ENCODE measurements at places on chromosomes 2 and 18.
A peak's percentile ranks its signal among the peaks of the same experiment; 100 is the strongest.

GRCh38 chr2:150817422-150817821 is 330.0 kb upstream of the RND3 start:
- DNase-seq = no peak

DNA sequence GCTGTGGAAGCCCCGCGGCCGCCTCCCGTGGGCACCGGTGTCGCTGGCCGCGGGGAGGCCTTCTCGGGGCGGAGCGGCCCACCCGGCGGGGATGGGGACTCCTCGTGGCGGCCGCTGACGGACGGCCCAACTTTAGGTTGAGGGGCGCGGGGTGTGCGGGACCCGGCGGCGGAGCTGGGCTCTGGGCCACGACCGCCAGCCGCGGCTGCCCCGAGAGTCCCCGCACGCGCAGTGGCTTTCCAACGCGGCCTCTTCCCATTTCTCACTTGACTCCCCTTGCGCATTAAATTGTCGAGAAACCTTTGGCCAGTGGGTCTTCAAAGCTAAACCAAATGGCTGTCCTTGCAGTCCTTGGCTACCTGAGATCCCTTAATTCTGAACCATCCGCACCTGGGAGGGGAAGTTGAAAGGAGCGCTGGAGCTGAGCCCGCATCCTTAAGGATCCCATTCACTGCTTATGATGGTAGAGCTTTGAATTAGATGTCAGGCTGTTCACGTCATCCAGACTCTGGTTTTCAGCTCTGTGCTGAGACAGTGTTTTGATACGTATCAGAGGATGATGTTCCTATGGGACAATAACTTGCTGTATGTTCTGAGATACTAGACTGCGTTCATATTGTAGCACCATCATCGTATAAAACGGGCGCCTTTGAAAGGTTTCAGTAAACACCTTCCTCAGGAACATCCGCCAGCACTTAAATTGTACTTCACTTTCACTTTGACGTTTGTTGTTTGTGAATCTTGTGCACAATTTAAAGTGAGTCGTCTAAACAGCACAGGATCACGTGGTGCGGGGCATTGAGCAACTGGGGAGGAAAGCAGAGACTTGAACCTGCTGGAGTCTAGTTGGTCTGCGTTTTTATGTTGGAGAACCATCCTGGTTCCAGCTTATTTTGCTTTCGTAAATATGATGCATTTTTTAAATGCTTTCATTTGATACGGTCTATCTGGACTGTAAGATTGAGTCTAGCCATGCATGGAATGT is 874 bp downstream of the CLIP4 start:
- peak; percentile 55 for DNase-seq

DNA sequence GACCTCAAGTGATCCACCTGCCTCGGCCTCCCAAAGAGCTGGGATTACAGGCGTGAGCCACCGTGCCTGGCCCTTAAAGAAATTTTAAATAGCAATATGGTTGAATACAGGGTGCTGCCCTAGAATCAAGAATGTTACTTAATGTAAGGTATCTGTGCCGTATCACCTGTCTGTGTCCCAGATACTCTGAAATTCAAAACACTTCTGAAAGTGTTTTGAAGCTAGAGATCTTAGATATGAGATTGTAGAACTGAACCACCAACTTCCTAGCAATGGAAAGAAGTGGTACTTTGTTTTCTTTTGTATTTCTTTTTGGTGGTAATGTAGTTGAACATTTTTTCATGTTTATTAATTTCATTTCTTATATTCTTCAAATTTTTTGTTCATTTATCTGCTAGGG is 13.0 kb downstream of the PTPN4 start:
- DNase-seq = no peak

GRCh38 chr2:42164971-42165370 is 4.2 kb upstream of the EML4 start:
- no peak for DNase-seq

GRCh38 chr2:205800773-205801172 is 118.5 kb downstream of the NRP2 start:
- no peak for DNase-seq

GRCh38 chr2:206368484-206368883 is 74.8 kb upstream of the ADAM23 start:
- DNase-seq = no peak

DNA sequence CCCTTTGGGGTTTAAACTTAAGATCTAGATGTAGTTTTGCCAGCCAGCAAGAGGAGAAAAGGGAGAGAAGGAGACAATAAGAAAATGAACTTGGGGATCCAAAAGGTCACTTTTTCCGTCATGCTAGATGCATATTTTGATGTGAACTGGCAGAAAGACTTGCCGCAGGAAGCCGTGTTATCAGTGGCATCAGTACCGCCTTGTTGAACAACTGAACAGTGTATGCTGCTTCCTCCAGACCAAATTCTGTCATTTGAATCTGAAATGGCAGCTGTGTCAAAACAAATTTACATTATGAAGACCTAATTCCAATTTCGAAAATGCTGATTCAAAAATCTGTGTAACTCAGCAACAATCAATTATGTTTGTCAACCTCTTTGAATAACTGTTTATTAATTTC is 42.1 kb downstream of the TMEM200C start:
- no peak for DNase-seq

DNA sequence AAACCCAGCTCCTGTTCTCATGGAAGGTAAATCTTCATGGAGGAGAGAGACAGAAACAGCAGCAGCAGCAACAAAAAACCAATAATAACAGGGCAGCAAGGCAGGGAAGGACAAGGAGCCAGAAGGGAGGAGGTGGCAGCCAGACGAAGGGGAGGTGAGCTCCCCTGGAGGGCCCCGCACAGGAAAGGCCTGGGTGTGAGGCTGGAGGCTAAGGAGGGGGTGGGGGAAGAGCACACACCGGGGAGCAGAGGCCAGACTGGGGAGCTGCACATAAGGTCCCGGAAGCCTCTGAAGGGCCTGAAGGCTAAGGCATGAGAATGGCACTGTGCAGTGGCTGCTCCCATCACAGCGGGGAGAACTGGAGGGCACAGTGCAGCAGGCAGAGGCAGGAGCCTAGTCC is 94.8 kb upstream of the SMAD7 start:
- DNase-seq = no peak
